GM04504 (cell line): ENCODE measurements at places on chromosomes 6 and 20.
A peak's percentile ranks its signal among the peaks of the same experiment; 100 is the strongest.

GRCh38 chr6:23181356-23182110 lies 612.2 kb downstream of the HDGFL1 start:
- no peak for DNase-seq

- no peak for DNase-seq
Observed at GRCh38 chr6:161590961-161591627, 317.2 kb upstream of the AGPAT4 start.

GRCh38 chr6:1729133-1729749 lies 119.5 kb downstream of the FOXC1 start:
- no peak for DNase-seq

DNA sequence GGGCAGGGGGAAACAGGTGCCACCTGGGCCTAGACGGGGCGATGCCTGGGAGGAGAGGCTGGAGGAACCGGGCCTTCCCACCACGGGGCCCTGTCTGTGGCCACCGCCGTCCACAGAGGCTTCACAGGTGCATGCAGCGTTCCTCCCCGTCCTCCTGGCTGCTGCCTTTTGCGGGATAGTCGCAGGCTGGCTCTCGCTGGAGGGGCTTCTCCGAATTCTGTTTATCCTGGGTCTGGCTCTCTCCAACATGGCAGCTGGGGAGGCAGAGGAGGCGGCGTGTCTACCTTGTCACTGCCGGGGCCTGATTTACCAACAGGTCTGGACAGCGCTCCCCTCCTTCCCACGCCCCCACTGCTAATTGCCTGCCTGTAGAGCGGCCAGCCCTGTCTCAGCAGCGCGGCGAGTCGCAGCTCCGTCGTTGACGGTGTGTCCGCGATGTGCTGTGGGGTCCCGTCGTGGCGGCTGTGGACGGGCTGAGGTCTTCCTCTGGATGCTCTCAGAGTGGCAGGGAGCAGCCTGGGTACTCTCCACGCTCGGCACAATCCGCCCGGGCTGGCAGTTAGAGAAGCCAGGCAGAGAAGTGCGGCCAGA lies 262.9 kb downstream of the TAF4 start:
- no peak for DNase-seq

- no peak for DNase-seq
Observed at GRCh38 chr20:36569847-36570429, 3.5 kb upstream of the TGIF2 start.

DNA sequence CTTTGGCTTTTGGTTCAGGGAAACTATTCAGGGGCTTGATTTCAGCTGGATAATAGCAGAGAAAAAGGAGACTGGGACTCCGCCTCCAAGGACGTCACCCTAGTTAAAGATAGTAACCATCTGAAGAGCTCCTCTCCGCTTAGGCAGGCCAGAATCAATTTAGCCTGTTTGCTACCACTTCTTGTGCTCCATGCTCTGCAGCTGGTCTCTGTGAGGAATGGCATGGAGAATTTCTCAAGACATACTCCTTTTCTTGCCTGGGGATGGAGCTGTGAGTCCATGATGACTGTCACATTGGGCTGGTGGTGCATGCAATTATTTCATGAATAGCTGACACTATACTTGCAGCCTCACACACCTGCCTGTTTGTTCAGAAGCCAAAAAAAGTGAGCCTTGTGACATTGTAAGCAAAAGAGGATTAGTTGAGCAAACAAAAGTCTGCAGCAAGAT lies 61.4 kb downstream of the TXLNB start:
- no peak for DNase-seq

DNA sequence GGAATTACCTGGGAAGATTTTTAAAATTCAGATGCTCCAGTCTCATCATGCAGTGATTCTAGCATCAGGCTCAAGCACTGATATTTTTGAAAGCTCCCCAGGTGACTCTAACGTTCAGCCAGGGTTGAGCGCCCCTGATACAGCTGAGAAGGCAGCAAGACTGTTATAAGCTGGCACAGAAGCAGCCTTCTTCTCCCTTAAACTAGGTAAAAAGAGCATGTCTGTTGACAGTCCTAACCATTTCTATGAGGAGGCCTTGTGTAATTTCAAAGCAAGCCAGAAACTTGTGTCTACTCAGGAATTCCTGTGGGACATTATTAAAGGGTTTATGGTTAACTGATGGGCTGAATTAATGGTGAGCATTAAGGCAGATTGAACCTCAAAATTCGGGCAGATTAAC lies 141.9 kb downstream of the PDE7B start:
- no peak for DNase-seq

DNA sequence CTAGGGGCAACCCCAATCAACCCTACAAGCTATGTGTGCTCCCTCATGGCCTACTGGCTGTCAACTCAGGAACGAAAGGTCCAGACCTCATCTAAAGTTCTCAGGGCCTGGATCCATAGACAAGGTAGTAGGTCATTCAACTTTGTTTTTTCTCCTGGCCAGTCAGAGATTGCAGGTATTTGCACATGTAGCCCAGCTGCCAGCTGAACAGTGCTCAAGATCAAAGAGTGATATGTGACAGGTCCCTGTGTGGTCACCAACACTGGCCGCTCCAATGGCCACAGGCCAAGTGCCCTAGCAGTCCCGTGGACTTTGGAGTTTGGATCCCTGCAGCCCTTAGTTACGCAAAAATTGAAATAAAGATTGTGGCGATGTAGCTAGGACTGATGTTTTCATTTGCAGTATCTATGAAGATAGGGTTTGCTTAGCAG lies 60.6 kb upstream of the ATXN1 start:
- DNase-seq = no peak

- no peak for DNase-seq
Observed at GRCh38 chr6:142155091-142155490, 8.0 kb downstream of the VTA1 start.

DNA sequence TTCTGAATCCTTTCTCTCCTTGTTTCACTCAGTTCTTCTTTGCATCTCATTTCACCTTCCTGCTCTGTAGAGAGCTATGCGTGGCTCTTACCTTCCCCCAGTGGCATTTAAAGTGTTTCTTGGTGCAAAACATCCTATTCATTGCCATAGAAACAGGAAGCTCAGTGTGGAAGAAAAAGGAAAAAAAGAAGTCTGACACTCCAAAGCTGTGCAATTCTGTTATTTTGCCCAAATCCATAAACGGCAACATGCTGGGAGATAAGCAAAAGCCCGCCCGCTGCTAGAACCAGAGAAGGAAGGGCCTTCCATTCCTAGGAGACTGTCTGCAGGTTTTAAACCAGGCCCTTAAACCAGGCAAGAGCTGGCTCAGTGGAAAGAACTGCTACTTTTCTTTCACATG lies 247.1 kb downstream of the HIVEP2 start:
- no peak for DNase-seq

GRCh38 chr20:19594896-19595295 lies 163.2 kb upstream of the RIN2 start:
- DNase-seq = no peak

- DNase-seq = no peak
Observed at GRCh38 chr20:35263532-35264341, 14.2 kb downstream of the MMP24OS start.

DNA sequence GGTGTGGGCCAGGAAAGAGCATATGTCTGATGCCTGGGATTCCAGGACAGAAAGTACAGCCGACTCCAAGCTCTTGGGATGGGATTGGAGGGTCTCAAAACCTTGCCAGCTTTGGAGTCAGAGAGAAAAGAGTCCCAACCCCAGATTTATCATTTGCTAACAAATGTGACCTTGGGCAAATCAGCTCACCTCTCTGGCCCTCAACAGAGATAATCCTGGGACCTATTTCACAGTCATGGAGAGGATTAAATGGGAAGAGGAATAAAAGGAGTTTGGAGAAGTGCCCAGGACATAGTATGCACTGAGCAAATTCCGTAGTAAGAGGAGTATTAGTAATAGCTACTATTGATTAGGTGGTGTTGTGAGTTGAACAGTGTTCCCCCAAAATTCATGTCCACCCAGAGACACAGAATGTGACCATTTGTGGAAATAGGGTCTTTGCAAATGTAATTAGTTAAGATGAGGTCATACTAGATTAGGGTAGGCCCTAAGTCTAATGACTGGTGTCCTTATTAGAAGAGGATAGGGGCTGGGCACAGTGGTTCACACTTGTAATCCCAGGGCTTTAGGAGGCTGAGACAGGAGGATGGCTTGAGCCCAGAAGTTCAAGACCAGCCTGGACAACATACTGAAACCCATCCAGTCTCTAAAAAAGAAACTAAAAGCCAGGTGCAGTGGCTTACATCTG lies 17.1 kb downstream of the RIPOR3 start:
- DNase-seq = no peak

- peak; percentile 89 for DNase-seq
Observed at GRCh38 chr20:1830240-1830639, 65.0 kb upstream of the SIRPA start.

DNA sequence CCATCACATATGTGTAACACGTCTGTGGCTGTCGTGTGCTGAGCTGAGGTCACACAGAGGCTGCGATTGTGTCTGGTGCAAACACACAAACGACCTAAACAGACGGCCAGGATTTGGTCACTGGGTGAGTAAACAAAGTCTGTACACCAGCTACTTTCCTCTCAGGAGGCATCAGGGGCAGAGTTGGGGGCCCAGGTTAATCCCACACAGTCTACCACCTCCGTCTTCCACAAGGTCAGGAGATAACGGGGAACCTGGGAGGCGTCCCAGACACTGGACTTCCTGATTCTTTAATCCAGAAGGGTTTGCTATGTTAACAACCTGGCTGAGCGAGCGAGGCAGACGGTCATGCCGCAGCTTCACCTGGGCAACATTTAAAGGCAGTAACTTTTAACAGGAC lies 1.5 kb downstream of the DACT2 start:
- no peak for DNase-seq

DNA sequence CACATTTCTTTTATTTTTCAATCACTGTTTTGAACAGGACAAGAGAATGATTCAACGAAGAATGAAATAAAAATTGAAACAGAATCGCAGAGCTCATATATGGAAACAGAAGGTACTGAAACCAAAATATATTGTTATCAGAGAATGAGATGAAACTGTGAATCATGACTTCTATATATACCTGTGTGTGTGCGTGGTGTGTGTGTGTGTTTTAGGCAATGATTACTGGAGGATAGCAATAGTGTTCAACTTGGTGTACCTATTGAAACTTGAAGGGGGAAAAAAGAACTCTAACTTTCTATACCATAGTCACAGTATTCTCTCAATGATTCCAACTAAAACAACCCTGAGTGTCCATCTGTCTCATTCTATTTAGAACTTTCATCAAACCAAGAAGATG lies 586.6 kb downstream of the KIF16B start:
- DNase-seq = no peak

DNA sequence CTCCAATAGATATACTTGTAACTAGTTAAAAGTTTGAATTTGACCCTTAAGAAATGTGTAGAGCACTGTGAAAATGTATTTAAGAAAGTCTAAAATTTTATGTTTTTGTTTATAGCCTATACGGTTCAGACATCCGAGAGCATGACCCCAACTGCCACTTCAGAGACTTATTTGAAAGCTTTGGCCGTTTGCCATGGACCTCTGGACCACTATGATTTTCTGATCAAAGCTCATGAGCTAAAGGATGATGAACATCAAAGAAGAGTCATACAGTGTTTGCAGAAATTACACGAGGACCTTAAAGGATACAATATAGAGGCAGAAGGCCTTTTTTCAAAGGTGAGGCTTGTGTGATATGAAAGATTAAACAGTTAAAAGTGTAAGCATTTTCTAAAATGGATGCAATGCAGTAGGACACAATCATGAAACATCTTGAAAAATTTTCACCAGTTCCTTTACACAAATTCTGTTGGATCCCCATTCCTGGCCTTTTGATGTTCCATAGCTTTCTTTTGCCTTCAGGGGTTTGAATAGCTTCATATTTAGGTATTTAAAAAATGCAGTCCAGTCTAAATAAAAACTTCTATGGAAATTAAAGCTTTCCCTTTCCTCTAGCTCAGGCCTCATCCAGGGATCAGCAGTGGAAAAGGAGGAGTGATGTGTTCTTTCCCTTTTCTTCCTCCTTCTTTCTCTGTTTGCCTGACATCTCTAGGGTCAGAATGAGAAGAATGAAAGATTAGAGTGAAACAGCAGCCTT lies 29.0 kb downstream of the AFG1L start:
- DNase-seq = no peak

DNA sequence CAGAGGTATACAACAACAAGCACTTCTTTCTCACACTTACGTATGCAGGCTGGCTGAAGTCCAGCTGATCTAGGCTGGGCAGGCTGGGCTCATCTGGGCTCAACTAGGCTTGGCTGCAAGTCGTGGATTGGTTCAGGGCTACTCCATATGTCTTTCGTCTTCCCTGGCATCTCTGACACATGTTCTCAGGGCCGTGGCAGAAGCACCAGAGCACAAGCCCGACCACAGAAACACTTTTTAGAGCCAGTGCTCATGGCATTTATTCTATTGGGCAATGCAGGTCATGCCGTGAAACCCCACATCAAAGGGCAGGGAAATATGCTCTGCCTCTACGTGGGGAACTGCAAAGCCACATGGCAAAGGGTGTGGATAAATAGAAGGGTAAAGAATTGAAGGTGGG lies 93.8 kb downstream of the RIN2 start:
- DNase-seq = no peak

- no peak for DNase-seq
Observed at GRCh38 chr6:138524526-138524925, 25.2 kb upstream of the NHSL1 start.

DNA sequence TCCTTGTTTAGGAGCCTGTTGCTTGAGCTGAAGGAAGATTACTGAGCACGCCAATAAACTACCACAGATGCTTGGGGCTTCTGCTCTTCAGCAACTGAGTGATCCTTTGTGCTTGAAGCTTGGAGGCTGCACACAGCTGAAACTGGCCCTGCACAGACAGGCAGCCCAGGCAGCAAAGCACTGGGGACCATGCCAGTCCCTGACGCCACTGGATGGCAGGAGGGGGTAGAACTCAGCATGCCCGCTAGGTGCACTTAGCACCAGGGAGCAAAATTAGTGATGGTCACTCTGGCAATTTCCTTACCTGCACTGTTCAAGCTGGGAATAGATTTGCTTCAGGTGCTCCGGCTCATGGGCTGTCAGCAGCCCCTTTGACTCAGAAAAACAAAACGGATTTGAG lies 91.5 kb downstream of the FAM50B start:
- DNase-seq = no peak

GRCh38 chr6:1143655-1144054 lies 168.2 kb upstream of the FOXQ1 start:
- DNase-seq = no peak

GRCh38 chr6:33839399-33840047 lies 35.7 kb upstream of the MLN start:
- no peak for DNase-seq
